Fibroblast of villous mesenchyme (primary cell): ENCODE measurements at places on chromosomes 3 and 15. TPM values are rescaled to one million over a fixed set of nuclear protein-coding genes. Genes with fewer than 3 reads are reported as not detected.

DNA sequence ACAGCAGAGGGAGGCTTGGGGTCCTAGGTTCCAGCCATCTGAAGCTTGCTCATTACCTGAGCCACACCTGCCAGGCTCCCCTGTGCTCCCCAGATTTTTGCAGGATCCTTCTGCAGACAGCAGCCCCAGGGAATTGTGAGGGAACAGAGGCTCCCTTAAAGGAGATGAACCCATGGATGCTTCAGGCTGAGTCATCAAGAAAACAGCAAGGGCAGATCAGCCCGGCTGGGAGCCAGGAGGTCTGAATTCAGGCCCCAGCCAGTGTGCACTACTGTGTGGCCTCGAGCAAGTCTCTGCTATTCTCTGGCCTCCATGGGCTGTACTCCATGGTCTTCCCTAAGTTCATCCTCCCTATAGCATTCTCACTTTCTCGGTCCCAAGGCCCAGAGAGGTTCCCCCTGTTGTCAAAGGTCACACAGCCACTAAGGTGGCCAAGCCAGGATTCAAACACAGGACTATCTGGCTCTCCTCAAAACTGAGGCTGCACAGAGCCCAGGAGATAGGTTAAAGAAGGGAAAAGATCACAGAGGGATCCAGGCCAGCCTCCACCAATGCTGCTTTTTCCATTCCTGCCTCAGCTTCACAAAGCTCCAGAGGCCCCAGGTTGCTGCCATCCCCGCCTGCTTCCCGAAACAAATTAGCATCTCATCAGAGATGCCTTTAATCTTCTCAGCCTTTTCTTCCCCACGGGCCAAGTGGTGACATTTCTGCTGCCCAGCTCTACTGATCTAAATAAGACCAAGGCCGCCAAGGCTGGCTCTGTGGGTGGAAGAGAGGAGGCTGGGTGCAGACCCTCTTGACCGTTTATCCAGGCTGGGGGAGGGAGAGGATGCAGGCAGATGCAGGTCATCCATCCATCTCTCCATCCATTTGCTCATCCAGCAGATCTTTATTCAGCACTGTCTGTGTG lies 21.2 kb upstream of the GRIP2 start:
- DNase-seq: peak; percentile 12

DNA sequence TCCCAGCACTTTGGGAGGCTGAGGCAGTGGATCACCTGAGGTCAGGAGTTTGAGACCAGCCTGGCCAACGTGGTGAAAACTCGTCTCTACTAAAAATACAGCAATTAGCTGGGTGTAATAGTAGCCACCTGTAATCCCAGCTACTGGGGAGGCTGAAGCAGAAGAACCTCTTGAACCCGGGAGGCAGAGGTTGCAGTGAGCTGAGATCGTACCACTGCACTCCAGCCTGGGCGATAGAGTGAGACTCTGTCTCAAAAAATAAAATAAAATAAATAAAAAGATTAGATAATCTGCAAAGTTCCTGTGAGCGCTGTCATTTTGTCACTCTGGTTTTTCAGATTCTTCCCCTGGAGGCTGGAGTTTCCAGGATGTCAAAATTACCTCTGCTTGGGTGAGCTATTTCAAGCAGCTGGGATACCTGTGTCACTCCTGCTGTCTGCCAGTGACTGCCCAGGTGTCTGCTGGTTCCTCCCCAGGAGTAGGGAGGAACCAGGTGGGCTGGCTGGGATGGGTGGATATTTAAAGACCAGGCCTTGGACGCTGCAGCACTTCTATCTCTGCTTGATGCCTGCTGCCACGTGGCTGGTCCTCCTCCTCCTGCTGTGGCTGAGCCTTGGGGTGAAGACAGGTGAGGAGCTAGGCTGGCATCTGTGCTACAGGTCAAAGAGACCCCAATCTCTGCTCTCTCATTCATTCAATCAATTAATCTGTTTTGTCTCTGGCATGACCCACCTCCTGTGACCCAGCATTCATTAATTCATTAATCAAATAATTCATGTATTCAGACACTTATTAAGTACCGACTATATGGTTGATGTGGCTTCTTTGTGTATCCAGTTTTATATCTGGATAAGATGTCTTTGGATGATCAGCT lies 19.5 kb upstream of the MUC20 start:
- no peak for DNase-seq

- no peak for DNase-seq
Measured at GRCh38 chr3:108966773-108967172, 13.1 kb upstream of the GUCA1C start.

DNA sequence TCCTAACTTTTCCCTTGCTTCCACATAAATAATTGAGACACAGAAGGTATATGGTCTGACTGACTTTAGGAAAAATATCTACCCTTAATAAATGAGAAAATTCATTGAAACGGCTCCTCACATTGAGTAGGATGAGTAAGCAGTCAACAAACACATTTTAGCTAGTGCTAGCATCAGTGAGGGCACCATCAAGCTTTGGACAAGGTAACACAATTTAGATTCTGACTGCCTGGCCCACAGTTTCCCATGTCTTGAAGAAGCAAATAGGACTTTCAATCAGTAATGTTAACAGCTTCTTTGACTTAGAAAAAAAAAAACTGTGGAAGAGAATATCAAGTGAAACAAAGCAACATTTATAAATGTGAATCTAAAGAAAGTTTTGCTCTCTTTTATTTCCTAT lies 70.1 kb upstream of the MBNL1 start:
- DNase-seq: no peak

The RARRES1 gene
- 6.4 and 8.2 TPM in 2 replicates for total RNA-seq

DNA sequence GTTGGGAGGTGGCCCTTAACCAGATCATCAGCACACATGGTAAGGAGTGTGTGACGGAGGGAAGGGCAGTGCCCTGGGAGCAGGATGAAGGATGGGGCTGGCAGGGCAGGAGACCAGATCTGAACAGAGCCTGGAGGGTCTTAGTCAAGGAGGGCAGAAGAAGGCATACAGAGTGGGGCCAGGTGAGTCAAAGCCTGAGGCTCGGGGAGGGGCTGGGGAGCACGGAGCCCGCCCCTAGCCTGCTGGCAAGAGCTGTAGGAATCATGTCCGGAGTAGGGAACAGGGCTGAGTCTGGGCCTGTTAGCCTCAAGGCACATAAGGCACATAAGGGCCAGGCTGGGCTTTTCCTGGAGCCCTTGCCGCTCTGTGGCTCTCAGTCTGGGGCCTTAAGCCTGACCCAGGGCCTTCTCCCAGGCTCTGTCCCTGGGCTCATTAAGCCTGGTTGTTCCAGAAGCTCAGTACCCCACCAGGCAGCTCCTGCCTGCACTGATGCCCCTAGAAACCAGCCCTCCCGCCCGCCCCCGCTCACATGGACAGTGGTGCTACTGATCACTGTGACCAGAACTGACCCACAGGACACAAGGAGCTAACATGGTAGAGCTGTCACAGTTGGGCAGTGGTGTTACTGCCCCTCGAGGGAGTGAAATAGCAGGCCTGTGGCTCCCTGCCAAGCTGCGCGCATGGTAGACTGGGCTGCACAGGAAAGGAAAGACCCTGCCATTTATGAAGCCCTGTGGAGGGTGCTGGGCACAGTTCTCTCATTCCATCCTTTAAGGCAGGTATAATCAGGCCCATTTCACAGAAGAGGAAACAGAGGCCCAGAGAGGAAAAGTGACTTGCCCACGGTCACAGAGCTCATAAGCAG lies 14.6 kb downstream of the ISG20 start:
- DNase-seq: no peak

DNA sequence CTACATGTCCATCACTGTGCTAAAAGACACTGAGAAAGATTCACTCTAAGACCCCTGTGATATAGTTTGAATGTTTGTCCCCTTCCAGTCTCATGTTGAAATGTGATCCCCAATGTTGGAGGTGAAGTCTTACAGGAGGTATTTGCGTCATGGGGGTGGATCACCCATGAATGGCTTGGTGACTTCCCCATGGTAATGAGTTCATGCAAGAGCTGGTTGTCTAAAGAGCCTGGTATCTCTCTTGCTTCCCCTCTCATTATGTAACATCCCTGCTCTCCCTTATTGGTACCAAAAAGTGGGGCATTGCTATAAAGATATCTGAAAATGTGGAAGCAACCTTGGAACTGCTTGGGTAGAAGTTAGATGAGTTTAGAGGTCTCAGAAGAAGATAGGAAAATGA lies 32.2 kb upstream of the FAM174B start:
- DNase-seq: no peak

The CKMT1B gene
- total RNA-seq: not detected in 2 replicates

DNA sequence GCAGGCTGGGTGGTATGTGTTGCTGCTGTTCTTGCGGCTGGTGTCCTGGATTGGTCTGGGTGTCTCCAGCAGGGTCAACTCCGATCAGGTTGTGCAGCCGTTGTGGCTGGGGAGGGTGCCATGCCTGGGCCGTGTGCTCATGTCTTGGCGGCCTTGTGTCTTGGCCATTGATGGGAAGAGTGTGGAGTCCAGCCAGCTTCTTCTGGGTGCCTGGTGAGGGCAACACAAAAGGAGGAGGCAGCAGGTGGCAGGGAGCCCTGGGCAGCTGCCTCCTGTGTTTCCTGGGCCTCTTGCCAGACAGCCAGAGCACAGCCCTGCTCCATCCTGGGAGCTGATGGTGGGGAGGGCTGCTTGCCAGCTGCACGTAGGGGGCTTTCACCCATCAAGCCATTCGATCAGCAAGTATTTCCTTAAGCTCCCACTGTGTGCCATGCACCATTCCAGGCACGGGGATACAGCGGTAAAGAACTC lies 4.3 kb downstream of the CHAC1 start:
- DNase-seq: no peak

DNA sequence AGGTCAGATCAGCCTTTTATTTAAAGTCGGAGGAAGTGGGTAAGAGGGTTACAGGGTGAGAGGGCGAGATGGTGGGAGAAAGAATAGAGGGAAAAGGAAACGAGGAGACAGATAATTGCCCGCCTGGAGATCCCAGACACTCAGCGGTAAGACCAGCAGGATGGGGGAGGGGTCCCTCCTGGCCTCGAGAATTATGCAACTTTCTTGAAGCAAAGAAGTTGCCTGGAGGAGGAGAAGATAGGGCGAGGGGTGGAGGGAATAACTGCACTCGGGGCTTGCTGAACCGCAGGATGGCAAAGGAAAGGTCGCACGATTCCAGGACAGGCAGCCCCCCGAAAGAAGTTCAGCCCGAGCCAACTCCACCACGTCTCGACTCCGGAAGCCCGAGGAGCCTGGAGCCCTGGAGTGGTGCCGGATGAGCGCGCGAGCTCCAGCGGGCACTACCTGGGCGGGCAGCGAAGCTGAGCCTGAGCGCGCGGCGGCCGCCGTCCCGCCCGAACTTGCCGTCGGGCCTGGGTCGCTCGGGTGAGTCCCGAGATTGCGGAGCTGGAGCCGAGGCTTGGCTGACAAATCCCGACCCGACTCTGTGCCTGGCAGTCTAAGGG lies 402 bp downstream of the WWTR1 start:
- DNase-seq: peak; percentile 81

DNA sequence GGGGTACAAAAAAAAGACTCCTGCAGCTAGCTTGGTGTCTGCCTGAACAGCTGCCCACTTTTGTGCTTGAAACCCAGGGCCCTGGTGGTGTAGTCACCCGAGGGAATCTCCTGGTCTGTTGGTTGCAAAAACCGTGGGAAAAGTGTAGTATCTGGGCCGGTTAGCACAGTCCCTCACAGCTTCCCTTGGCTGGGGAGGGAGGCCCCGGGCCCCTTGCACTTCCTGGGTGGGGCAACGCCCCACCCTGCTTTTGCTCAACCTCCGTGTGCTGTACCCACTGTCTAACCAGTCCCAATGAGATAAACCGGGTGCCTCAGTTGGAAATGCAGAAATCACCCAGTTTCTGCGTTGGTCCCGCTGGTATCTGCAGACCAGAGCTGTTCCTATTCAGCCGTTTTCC lies 211.7 kb upstream of the ZPLD1 start:
- no peak for DNase-seq

- peak; percentile 91 for DNase-seq
Measured at GRCh38 chr3:98972155-98972554, 70.7 kb upstream of the DCBLD2 start.

The IMPG2 gene
- 0.32 and 0.43 TPM in 2 replicates for total RNA-seq

- no peak for DNase-seq
Measured at GRCh38 chr3:156160647-156161046, 40.3 kb downstream of the KCNAB1 start.

The STAG1 gene
- 37.7 and 52.7 TPM in 2 replicates for total RNA-seq

DNA sequence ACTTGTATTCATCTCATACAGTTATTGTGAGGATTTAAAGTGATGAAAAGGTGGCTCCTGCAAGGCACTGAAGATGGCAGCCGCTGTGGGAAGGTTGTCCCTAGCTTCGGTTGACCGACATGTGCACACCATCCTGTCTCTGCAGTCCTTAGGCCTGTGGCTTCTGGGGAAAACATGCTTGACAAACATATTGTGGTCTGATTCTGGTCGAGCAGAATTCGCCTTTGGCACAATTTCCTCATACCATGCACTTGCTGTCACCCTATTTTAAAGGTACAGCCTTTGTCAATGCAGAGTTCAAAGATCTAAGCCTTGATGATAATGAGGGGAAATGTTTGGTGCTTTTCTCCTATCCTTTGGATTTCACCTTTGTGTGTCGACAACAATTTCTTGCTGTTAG lies 50.9 kb downstream of the PRICKLE2 start:
- no peak for DNase-seq

- no peak for DNase-seq
Measured at GRCh38 chr3:139940622-139941021, 5.6 kb downstream of the CLSTN2 start.

GRCh38 chr3:53150247-53151085 lies 10.5 kb upstream of the PRKCD start:
- DNase-seq: no peak

DNA sequence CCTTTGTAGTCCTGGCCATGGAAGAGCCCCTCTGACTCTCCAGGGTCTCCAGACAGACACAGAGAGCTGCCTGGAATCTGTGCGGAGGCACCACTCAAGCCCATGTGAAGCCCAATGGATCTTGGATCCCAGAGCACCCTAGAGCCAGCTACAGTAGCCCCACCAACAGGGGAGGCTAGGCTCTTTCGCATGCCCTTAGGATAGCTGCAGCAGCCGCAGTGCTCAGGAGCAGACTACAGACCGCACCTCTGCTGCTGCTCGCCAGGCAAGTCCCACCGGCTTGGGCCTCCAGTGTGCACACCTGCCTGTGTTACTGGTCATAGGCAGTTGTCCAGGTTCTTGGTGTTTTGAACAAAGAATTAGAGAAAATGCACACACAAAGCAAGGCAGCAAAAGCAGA lies 131.6 kb downstream of the SPATA16 start:
- no peak for DNase-seq

DNA sequence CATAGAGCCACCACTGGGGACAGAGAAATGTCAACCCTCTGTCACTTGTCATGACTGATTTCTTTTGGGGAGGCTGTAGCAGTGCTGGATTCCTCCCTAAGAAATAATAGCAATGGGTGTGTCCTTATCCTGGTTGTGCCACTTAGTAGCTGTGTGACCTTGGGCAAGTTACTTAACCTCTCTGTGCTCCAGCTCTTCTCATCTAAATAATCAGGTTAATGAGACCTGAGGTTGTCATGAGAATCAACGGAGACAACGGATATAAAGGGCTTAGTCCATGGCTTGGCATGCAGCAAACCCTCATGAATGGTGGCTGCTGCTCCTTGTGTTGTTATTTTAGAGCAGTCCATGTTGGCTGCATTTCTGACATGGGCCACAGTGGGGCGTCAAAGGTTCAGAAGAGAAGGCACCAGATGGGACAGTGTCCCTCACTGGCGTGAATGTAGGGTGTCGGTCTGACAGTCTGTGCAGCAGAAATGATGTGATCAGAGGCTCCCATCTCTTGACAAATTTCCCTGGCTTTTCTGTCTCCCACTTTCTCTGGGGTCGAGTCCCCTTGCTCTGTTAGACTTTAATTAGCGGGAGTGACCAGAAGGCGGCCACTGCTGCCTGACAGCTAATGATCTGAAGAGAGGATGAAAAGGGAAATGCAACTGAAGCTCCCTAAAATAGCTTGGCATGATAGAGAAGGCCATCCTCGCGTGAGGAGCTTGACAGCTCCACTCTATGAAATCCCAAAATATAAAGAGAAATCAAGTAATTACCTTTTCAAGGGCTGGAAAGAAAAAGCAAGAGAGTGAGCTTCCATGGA lies 209.4 kb downstream of the CADPS start:
- peak; percentile 51 for DNase-seq
